ENCODE measurements at places on chromosomes 11 and 22.
A peak's percentile ranks its signal among the peaks of the same experiment; 100 is the strongest.

DNA sequence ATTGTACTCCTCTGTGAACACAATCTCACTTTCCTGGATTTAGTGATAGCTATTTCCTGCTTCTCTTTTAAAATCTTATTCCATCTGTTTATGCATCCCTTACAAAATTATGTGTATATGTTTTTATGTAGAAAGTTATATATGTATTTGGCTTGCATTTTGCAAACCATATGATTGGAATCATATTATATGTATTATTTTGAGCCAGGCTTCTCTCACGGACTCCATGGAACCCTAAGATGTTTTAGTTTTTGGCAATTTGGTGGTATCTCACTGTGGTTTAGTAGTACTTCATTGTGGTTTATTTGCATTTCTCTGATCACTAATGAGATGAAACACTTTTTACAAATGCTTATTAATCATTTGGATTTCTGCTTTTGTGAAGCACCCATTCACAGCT, 507.3 kb upstream of the KIRREL3 start:
- no peak for DNase-seq

- DNase-seq: no peak
These were observed 82.0 kb downstream of the KIRREL3 start for GRCh38 chr11:126918556-126918955.

- DNase-seq: peak; percentile 80
These were observed 22.8 kb downstream of the NPAT start for GRCh38 chr11:108199446-108200321.

DNA sequence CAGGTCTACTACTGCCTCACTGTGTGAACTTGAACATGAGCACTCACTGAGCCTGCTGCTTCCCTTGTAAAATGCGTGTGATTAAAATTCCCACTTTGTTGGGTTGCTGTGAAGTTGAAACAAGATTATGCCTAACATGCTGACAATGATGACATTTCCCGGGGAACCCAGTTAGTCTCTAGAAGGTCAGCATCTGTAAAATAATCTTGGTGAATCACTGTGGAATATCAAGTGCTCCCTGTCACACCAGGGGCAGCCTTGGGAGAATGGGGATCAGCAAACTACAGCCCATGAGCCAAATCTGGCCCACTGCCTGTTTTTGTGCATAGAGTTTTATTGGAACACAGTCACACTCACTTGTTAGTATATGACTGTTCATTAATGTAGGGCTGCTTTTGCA, 335.2 kb downstream of the MIAT start:
- no peak for DNase-seq

DNA sequence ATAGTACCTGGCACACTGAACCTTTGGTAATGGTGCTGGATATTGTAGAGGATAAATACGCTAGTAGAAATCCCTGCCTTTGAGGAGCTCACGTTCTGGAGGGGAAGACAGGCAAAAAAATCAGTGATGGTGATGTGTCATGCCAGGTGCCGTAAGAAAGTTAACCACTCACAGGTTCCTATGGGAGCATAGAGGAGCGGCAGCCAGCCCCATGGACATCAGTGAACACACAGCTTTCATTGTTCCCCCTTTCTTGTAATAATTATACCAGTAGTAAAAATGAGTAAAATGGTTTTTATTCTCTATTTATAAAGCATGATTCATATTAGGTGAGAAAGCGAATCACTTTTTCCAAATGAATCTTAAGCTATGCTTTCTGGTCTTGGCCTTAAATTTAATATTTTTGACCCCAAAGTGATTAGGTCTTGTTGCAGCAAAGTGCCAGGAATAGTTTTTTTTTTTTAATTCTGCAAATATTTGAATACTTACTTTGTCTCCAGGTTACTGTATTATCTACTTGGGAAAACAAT, 57.9 kb downstream of the UVRAG start:
- DNase-seq: no peak

Data from activated naive CD4-positive, alpha-beta T cell treated with Interleukin-2 at 50 U/mL for 16 hours (primary cell).